ENCODE measurements at places on chromosomes 11 and 22.

GRCh38 chr22:38114484-38115398, 4.3 kb upstream of the BAIAP2L2 start:
- DNase-seq: peak; percentile 58

GRCh38 chr11:84853841-84854497, 773.2 kb downstream of the DLG2 start:
- no peak for DNase-seq

- DNase-seq: no peak
Measured at GRCh38 chr22:25407859-25408229, 156.6 kb upstream of the GRK3 start.

- DNase-seq: no peak
Measured at GRCh38 chr11:123356539-123356938, 73.5 kb upstream of the GRAMD1B start.

DNA sequence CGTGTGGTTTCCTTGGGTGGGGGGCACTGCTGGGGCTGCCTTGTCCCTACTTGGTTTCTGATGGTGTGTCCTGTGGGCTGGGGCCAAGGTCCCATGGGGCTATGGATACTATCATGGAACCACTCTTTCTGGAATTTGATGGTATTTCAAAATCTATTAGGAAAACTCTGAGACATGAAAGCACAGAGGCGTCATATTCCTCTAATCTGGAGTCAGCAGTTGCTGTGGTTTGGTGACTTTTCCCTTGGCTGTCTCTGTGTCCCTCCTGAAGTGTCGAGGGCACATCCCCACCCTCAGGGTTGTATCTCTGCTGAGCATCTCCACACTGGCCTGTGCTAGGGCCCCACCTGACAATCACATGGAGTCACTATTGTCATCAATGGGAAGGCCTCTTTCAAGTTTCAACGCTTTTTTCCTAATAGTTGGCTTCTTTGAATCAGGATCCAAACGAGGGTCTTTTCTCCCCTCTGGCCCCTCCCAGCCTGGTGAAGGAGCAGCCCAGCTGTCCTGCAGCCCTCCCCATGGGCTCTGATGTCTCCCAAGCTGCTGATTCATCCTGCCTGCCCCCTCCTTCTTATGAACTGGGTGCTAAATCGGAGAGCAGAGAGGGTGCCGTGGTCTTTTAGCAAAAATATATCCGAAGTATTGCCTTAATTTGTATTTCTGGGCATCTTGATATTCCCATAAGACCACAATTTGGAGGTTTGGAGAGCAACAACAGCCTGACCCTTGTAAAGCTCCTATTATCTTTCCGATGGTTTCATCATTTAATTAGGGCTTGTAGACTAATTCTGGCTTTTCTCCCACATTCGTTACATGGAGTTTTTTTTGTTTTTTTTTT, 38.5 kb downstream of the MED15 start:
- DNase-seq: no peak

DNA sequence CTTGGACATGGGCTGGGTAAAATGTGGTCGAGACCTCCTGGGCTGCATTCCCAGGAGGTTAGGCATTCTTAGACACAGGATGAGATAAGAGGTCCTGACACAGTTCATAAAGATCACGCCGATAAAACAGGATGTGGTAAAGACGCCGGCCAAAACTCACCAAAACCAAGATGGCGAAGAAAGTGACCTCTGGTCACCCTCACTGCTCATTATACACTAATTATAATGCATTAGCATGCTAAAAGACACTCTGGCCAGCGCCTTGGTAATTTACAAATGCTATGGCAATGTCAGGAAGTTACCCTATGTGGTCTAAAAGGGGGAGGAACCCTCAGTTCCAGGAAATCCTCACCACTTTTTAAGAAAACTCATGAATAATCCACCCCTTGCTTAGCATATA, 983.3 kb downstream of the OPCML start:
- DNase-seq: no peak

GRCh38 chr11:43987384-43988039, 45.1 kb downstream of the C11orf96 start:
- no peak for DNase-seq

- DNase-seq: no peak
Measured at GRCh38 chr11:11620921-11621572, 758 bp downstream of the GALNT18 start.

GRCh38 chr11:846496-847098, 3.9 kb downstream of the TSPAN4 start:
- no peak for DNase-seq

DNA sequence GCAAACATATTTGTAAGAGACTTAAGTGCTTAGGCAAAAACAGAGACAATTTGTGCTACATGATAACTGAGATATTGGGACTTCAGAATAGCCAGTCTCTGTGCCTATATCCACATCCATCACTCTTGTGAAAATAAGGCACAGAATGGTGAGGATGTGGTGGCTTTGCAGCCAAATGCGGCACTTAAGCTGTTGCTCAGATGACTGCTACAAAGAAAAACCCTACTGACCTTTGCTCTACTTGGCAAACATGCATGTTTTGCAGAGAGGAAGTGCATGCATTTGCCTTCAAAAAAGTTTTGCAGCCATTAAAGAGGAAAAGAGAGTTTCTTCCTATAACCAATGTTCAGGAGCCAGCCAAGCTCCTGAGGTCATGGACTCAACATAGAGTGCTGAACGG, 675.0 kb upstream of the KIRREL3 start:
- DNase-seq: no peak

DNA sequence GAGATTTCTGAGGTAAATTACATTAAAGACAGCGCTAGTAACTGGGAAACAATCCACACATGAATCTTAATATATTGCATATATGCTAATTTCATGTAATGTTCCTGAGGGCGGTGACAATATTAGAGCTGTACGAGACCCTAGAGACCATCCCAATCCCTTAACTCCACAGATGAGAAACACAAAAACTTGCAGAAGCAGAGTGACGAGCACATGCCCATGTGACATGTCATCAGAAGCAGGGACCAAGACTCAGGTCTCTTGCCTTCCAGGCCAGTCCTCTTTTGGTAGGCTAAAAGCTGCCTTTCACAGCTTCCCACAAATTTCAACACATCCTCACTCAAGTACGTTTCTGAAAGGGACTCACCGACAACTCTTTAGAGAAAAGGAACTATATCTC, 11.8 kb downstream of the MAPK1 start:
- no peak for DNase-seq

GRCh38 chr11:133952199-133953190, 4.3 kb downstream of the IGSF9B start:
- DNase-seq: no peak

DNA sequence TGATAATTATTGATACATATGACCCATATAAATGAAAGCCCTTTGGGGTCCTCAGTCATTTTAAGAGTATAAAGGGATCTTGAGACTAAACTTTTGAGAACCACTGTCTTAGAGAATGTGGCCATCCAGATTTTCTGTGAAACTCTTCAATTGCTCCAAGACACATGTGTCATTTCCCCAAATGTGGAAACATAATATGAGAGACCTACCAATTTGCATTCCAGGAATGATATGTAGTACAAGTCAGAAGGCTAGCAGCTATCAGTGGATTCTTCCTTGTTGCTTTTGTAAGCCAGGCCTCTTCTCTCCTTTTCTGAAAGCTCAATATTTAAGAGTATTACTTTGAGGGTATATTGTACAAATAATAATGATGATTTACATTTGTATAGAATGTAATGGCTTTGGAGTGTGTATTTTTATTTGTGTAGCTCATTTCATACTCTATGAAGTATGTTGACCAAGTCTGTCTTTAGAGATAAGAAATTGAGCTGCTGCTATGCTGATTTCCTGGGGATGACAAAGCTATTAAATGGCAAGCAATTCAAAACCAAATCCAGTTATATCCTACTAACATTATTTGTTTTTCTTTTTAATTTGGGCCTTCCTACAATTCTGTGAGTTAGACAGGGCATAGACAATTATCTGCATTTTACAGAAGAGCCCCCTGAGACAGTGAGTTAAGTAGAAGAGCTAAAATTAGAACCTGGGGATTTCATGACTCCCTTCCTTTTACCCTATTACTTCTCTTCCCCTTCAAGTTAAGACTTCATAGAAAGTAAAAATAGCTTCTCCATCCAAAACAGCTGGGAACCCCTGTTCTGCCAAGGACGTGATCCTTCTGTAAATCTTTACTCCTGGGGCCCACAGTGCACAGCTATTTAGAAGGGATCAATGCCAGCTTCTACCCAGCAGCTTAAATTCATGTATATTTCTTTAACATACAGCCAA, 131.9 kb downstream of the WNT11 start:
- no peak for DNase-seq

GRCh38 chr11:59822989-59823566, 12.5 kb upstream of the MRPL16 start:
- DNase-seq: peak; percentile 11

- no peak for DNase-seq
Measured at GRCh38 chr11:2002807-2003206, 5.2 kb upstream of the H19 start.

DNA sequence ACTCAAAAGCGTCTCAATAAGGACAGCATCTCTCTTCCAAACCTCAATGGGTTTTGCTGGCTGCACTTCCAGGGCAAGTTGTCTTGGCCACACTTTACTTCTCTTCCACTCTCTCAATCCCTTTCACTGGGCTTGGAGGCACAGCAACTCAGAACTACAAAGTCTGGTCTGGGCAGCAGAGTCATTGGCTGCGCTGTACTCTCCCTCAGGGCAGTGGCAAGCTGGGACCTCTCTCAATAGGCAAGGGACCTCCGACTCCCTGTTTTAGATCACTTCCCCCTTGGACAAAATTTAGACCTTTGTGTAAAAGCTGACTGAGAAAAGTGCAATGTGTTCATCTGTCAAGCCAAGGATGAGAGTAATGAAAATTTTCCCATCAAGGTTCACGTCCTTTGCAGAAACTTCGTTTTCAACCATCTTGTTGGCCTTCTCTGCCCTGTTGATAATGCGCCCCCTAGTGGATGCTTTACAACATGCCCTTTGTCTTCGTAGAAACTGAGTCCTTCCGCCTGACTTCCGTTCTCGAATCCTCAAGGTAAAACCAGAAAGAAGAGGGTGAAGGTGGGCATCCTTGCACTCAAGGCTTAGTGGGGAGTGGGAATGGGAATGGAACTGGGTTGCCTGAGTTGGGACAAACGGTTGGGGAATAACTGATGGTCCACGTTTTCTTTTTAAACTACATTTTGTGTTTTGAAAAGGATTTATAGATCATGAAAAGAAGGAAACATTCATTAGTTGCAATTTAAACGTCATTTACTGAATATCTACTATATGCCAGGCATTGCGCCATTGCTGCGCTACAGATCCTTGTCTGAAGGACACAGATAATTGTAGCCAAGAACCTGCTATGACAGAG, 99.1 kb downstream of the CD44 start:
- no peak for DNase-seq

- DNase-seq: no peak
Measured at GRCh38 chr11:10443152-10443551, 11.9 kb upstream of the AMPD3 start.

- DNase-seq: no peak
Measured at GRCh38 chr11:78539506-78539905, 35.2 kb downstream of the NARS2 start.

DNA sequence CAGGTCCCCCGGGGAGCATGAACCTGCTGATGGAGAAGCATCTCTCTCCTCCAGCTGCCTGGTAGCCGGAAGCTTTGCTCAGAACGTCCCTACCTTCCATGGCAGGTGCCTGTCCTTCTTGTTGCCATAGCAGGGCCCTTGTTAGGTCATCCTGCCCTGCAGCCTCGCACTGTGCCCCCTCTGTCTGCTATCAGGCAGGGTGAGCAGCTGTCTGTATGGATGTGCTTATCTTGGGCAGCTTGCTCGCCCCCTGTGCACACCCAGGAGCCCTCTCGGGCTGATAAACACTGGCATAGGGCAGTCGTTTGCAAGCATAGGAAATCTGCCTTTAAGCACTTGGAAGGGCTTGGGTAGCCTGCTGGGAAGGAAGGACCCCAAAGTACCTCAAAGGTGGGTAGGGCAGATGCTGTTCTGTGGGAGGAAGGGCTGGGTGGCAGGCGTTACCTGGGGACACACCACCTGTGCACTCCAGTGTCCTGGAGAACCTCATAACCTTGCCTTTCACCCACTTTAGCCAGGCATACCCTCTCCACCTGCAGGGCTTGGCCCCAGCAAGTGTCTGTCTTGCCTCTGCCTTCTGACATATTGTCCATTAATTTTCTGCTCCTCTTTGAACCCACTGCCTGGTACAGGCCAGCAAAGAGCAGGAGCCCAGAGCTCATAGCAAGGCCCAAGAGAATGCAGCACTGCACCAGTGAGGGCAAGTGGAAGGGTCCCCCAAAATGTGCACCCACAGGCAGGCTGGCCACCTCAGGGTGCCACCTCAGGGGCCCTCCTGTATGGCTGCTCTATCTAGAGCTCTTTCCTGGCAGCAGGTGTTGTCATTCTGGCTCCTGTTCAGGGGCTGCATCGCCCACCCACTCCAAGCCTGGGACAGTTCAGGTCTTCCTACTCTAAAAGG, 8.0 kb upstream of the COMT start:
- no peak for DNase-seq

DNA sequence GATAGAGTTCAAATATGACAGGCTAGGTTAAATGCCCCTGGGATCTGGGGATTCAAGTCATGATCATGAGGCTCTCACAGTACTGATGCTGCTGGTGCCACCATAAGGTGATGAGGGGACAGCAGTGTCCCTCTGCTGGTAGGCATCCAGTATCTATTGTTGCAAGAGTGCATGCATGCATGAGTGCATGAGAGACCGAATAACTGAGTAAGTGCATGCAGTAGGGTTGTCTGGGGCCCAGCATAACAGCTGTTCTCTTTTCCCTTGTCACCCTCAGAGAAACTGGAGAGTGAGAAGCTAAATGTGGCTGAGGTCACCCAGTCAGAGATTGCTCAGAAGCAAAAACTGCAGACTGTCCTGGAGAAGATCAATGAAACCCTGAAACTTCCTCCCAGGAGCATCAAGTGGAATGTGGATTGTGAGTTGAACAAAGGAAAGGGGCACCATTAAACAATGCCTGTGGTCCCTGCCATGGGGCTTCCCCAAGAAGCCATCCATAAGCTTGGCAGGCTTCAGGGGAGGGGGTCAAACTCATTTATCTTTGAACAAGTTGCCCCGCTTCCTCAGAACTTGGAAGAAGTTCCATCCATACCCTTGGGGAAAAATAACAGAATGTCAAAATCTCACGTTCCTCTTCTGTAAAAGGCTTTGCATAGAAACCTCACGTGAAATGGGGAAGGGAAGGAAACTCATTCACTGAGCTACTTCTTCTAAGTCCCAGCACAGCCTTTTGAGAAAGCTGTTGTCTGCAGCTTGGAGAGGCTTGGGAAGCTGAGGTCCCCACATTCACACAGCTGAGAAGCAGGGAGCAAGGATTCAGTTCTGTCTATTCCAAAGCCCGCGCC, 119.0 kb downstream of the PARVA start:
- DNase-seq: no peak

GRCh38 chr11:45026835-45027234, 76.2 kb upstream of the TP53I11 start:
- DNase-seq: no peak
